Effector CD4-positive, alpha-beta T cell (primary cell): ENCODE measurements at places on chromosomes 7 and 10.

DNA sequence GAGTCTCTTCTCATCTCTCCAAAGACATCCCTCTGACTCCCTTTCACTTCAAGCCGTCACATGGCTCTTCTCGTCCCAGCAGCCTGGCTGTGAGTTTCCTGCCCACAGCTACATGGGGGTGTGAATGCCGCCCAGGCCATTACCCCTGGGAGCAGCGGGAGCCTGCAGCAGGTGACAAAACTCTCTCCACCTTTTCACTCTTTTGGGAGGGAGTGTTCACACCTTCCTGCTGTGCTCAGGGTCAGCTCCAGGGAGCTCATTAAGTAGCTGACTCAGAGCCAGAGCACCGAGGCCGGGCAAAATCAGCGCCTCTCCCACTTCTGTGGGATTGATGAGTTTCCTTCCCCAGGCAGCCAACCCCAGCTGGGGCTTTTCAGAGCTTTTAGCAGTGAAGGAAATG is 271.3 kb downstream of the TYW1 start:
- no peak for DNase-seq

- no peak for DNase-seq
Observed at GRCh38 chr7:31783221-31783620, 96.2 kb downstream of the PPP1R17 start.

DNA sequence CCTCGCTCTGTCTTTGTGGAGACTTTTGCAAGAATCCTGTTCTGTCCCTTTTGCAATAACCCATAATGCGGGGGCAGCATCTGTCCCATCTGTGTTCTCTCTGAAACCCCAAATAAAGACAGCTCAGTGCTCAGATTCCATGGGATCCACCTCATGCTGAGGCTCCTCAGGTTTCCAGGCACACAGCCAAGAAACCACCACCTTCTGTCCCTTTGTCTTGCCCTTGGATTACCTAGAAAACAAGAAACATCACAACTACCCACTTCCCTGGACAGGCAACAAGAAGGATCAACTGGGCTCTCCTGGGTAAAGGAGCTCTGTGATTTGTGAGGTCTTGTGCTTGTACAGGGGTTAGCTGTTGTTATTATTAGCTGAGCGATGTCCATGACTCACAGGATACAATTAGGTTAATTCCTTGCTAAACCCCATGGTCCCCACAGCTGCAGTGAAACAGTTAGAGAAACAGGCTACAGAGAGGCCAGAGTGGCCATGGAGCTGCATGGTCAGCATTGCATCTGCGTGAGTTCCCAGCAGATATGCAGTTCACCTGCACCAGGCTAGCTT is 50.2 kb downstream of the CXCL12 start:
- no peak for DNase-seq

DNA sequence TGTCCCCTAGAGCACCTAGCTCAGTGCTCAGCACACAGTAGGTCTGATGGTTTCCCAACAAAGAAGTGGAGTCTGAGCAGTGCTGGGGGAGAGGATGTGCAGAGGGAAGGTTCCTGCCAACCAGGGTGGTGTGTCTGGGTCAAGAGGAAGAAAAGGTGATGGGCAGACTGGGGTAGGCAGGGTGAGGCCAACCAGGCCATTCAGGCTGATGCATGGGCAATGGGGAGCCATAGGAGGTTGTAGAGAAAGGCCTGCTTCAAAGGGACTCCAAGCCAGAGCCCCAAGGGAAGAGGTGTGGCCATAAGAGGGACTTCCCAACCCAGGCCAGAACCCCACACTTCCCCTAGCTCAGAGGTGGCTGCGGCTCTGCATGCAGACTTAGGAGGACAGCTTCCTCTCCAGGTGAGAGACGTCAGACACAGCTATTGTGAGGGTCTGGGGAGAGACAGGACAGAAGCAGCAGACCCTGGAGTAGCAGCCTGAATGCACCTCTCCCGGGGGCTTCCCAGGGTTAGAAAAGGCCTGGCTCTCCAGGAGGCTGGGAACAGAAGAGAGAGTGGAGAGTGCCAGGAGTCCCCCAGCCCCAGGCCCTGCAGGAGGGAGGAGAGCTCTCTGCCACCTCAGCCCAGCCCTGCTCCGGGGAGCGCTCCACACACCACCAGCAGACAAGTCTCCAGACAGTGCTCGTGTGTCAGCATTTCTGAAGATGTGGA is 87.4 kb upstream of the ZMIZ1 start:
- no peak for DNase-seq

GRCh38 chr10:74875966-74876365 is 49.6 kb downstream of the KAT6B start:
- DNase-seq = no peak

GRCh38 chr10:28942012-28942411 is 264.7 kb downstream of the BAMBI start:
- DNase-seq = no peak

DNA sequence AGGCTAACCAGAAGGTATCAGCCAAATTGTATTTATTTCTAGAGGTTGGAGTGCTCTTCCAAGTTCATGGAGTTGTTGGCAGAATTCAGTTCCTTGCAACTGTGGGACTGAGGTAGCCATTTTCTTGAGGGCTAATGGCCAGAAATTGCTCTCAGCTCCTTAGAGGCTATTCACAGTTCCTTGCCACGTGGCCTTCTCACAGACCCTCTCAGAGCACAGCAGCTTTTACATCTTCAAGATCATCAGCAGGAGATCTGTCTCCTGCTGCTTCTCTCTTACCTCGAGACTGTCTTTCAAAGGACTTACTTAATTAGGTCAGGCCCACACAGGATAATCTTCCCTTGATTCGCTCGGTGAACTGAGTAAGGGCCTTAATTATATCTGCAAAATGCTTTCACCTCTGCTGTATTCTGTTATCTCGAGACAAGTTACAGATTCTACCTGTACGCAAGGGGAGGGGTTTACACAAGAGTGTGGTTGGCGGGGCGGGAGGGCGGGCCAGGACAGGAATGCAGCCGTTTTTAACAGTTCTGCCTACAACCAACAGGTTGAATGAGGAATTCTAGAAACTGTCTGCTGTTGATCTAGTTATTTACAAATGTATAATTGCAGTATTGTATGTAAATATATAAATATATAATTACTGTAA is 15.0 kb downstream of the MIOS start:
- DNase-seq = no peak
